Ascending aorta (tissue), 2 donors: ENCODE measurements at places on chromosomes 5 and 9. TPM values are rescaled to one million over a fixed set of nuclear protein-coding genes. Genes with fewer than 3 reads are reported as not detected.

DNA sequence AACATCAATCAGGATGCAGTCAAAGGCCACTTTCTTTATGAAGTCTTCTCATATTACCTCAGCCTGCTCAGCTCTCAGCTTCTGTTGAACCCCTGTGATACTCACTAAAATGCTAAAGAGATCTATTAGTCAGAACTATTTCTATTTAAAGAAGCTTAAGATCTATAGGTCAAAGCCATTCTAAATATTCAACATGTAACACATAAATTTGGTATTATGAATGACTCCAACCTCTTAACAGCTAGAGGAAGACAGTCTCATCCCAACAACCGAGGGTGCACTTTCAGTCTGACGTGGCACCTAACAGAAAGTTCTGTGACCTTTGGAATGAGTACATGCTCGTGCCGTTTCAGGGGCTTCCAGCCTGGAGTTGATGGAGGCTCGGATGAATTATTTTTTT, 301.5 kb upstream of the VLDLR start:
- no peaks in the 10 kb centered on the region for H3K4me1 ChIP-seq
- H3K4me3 ChIP-seq = no peak overlapping the region
- no peaks in the 10 kb centered on the region for H3K27me3 ChIP-seq
- no peaks in the 10 kb centered on the region for H3K36me3 ChIP-seq
- no peak overlapping the region for H3K27ac ChIP-seq

The RPS14 gene
- total RNA-seq = 1,928 TPM

DNA sequence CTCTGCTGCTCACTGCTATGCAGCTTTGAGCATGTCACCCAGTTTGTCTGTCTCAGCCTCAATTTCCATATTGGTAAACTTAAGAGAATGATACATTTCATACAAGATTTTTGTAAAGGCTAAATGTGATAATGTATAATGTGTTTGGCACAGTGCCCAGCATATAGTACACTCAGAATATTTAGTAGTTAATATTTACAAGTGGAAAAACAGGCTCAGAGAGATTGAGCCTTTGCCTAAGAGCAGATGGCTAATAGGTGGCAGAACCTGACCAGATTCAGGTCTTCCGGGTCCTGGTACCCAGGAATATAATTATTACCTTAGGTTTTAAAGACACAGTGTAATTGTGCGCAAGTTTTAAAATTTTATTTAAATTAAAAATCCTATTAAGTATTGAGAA, 46.8 kb upstream of the KIAA1958 start:
- no peak for DNase-seq
- no peaks in the 10 kb centered on the region for H3K4me1 ChIP-seq
- H3K36me3 ChIP-seq = peaks cover 4% of the 10 kb centered on the region
- H3K4me3 ChIP-seq = no peak overlapping the region

- peaks cover 2% of the 10 kb centered on the region for H3K4me1 ChIP-seq
- no peaks in the 10 kb centered on the region for H3K36me3 ChIP-seq
- no peak overlapping the region for H3K4me3 ChIP-seq
- no peak for DNase-seq
- no peak overlapping the region for H3K27ac ChIP-seq
Observed at GRCh38 chr9:27442464-27442863, 81.6 kb upstream of the IFNK start.
